ENCODE measurements at places on chromosomes 12 and 14. TPM values are rescaled to one million over a fixed set of nuclear protein-coding genes. Genes with fewer than 3 reads are reported as not detected.

- DNase-seq, result peak; percentile 40
Measured at GRCh38 chr12:93773122-93773871, 96.1 kb downstream of the CRADD start.

The CAPZA3 gene
- not detected for total RNA-seq

- no peak for DNase-seq
Measured at GRCh38 chr12:67592228-67593011, 56.1 kb upstream of the DYRK2 start.

DNA sequence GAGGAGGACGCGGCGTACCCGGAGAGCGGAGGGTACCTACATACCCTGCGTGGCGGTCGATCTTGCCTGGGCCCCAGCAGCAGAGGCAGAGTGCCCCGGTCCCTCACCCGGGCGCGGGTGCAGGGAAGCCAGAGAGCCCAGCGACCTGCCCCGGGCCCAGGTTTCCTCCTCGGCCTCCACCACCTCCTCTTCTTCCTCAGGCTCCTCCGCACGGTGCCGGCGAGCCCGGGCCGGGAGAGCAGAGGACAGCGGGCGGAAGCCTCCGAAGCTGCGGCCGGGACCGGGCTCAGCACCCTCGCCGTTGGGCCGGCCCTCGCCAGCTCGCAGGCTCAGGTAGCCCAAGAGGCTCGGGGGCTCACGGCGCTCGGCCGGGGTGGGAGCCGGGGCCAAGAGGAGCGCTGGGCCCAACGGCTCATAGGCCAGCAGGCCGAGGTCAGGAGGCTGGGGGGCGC is 6.6 kb downstream of the ZNF219 start:
- no peak for DNase-seq

- DNase-seq, result peak; percentile 36
Measured at GRCh38 chr12:113912760-113913329, 53.3 kb downstream of the RBM19 start.

- DNase-seq, result no peak
Measured at GRCh38 chr12:124334976-124335375, 40.1 kb downstream of the RFLNA start.

The NCKAP5L gene
- total RNA-seq, result 8.9 TPM

The GDF11 gene
- total RNA-seq, result 11.9 TPM

- peak; percentile 6 for DNase-seq
Measured at GRCh38 chr12:126663304-126664094, 1598.3 kb downstream of the AACS start.

The CALCOCO1 gene
- total RNA-seq, result 9.6 TPM

- no peak for DNase-seq
Measured at GRCh38 chr14:99132821-99133635, 139.0 kb downstream of the BCL11B start.

The RNASE11 gene
- total RNA-seq, result not detected

- no peak for DNase-seq
Measured at GRCh38 chr12:124841558-124841945, 22.1 kb downstream of the SCARB1 start.

- no peak for DNase-seq
Measured at GRCh38 chr14:72563676-72564075, 330.2 kb downstream of the DPF3 start.

Data from activated naive CD8-positive, alpha-beta T cell treated with anti-CD3 and anti-CD28 coated beads for 36 hours (primary cell).